Frontal cortex (tissue), 4 donors: ENCODE measurements at places on chromosomes 16 and 17. TPM values are rescaled to one million over a fixed set of nuclear protein-coding genes. Genes with fewer than 3 reads are reported as not detected.

GRCh38 chr16:918068-918467 lies 52.7 kb downstream of the LMF1 start:
- DNase-seq = no peak

DNA sequence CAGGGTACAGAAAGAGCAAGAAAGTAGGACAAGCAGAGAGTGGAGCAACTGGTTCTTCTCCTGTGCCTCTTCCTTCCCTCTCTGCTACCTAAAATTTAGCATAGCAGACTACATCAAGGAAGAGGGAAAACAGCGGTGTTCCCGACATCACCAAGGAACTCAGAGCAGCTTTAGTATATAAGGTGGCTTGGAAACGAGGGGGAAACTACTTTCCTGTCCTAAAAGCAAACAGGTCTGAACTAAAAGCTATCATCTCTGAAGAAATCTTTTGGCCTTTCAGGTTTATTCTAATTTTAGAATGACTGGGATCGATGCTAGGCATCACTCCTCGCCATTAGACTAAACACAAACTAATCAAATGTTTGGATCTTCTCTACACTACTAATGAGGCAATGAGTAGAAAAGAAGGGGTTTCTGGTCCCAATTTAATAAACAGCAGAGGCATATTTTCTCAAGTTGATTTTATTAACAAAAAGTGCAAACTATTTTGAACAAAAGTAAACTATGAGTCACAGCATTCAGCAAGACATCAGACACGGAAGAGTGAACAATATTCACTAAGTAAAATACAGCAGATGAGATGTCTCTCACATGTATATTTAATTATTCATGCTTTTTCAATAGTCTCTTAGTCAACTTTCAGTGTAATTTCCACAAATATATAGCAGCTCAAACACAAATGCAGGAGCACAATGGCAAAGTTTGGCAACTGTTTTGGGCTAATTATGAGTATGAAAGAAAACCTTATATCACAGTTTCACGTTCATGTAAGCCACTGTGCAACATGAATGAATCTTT lies 108.7 kb downstream of the TRIM37 start:
- DNase-seq = no peak

- peak; percentile 63 for DNase-seq
Measured at GRCh38 chr17:60600490-60601446, 775 bp downstream of the PPM1D start.

GRCh38 chr17:17787568-17787967 lies 49.2 kb downstream of the SREBF1 start:
- no peak for DNase-seq

The KRTAP9-4 gene
- not detected for total RNA-seq

DNA sequence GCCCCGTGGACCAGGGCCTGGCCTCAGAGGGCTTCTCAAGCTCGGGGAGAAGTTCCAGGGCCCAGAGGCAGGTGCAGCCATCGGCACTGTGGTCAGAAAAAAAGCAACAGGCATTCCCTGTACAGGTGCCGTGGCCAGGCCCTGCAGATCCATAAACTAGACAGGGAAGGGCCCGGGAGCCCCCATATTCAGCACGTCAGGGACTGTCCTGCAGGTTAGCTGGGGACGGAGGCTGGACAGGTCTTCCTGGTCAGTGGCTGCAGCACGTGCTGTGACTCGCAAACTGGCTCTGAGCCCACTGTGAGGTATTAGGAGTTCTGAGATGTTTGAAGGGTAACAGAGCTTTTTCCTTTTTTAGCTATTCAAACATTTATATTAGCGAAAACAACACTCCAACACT lies 15.0 kb upstream of the C16orf95 start:
- DNase-seq = no peak

- DNase-seq = no peak
Measured at GRCh38 chr16:89732142-89732917, 11.0 kb downstream of the ZNF276 start.
